ENCODE measurements at places on chromosomes 3 and 15. TPM values are rescaled to one million over a fixed set of nuclear protein-coding genes. Genes with fewer than 3 reads are reported as not detected.

DNA sequence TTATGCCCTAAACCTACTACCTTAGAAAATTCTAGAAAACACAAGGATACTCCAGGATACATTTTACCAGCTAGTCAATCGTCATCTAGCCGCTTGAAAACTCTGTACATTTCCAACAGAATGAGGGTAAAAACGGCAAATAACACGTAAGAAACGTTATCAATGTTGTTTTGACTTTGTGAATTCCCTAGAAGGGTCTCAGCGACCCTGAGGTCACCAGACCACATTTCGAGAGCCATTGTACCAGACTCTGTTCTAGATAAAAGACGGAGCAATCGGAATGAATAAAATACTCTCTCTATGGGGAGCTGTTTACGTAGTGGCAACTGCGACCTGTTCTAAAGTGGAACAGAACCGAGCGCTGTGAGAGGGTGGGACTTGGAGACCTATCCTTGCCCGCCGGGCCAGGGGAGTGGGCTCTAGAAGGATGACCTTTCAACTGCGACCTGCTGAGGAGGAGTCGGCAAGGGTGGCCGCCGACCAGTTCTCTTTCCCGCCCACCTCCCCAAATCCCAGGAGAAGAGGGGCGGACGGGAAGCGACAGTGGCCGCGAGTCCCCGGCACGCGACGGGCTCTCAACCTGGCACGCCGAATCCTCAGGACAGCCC is 778 bp upstream of the AP4E1 start:
- peak overlapping the region; percentile 93 for H3K27ac ChIP-seq
- peaks cover 15% of the 10 kb centered on the region for H3K4me1 ChIP-seq

GRCh38 chr15:93583968-93584367 is 495.0 kb upstream of the RGMA start:
- no peak overlapping the region for H3K27ac ChIP-seq
- no peaks in the 10 kb centered on the region for H3K27me3 ChIP-seq
- H3K4me3 ChIP-seq, result no peak overlapping the region
- no peak for DNase-seq
- no peaks in the 10 kb centered on the region for H3K36me3 ChIP-seq
- no peaks in the 10 kb centered on the region for H3K4me1 ChIP-seq

DNA sequence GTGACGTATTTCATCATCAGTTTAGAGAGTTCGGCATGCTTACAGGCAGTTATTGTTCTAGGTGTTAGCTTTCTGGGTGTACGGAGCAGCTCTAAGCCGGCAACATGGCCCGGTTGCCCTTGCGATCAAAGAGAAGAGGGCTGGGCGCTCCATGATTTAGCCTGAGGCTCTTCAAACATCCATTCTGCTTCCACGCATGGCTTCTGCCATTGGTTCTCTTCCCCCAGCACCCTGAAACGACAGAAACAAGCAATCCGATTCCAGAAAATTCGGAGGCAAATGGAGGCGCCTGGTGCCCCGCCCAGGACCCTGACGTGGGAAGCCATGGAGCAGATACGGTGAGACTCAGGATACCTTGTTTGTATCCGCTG is 574 bp downstream of the NGRN start:
- peak overlapping the region; percentile 98 for H3K4me3 ChIP-seq
- no peaks in the 10 kb centered on the region for H3K36me3 ChIP-seq
- peak overlapping the region; percentile 86 for H3K27ac ChIP-seq
- H3K4me1 ChIP-seq, result no peaks in the 10 kb centered on the region
- H3K27me3 ChIP-seq, result no peaks in the 10 kb centered on the region
- DNase-seq, result peak; percentile 39

DNA sequence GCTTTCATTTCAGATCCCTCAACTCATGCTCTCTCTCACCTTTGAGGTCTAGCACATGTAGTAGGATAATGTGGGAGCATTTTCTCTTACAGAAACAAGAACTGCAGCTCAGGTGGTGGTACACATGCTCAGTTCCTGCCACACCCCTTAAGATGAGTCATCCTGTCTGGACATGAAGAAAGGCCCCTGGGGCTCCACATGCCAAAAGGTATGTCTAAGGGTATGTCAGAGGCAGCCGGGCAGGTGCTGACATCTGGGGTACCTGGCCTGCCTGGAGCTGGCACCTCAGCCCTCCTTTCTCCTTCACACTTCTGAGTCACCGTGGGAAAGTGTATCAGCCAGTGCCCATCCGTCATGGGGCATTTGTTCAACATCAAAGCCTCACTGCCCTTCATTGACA is 209.9 kb downstream of the OCA2 start:
- no peaks in the 10 kb centered on the region for H3K36me3 ChIP-seq
- no peak overlapping the region for H3K4me3 ChIP-seq
- no peak for DNase-seq
- H3K27me3 ChIP-seq, result no peaks in the 10 kb centered on the region
- no peak overlapping the region for H3K27ac ChIP-seq

DNA sequence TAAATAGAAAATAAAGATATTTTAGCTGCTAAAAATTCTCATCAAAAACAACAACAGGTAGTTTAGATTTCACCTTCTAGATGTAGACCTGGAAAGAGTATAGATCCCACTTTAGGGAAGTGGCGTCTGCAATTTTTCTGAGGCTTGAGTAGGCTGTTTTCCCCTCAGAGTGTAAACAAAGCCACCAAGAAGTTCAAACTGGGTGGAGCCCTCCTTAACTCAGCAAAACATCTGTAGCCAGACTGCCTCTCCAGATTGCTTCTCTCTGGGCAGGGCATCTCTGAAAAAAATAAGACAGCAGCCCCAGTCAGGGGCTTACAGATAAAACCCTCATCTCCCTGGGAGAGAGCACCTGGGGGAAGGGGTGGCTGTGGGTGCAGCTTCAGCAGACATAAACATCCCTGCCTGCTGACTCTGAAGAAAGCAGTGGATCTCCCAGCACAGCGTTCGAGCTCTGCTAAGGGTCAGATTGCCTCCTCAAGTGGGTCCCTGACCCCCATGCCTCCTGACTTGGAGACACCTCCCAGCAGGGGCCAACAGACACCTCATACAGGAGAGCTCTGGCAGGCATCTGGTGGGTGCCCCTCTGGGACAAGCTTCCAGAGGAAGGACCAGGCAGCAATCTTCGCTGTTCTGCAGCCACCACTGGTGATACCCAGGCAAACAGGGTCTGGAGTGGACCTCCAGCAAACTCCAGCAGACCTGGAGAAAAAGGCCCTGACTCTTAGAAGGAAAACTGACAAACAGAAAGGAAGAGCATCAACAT is 259.6 kb downstream of the STXBP5L start:
- H3K27me3 ChIP-seq, result no peaks in the 10 kb centered on the region
- no peak overlapping the region for H3K27ac ChIP-seq
- no peaks in the 10 kb centered on the region for H3K36me3 ChIP-seq
- no peak overlapping the region for H3K4me3 ChIP-seq

DNA sequence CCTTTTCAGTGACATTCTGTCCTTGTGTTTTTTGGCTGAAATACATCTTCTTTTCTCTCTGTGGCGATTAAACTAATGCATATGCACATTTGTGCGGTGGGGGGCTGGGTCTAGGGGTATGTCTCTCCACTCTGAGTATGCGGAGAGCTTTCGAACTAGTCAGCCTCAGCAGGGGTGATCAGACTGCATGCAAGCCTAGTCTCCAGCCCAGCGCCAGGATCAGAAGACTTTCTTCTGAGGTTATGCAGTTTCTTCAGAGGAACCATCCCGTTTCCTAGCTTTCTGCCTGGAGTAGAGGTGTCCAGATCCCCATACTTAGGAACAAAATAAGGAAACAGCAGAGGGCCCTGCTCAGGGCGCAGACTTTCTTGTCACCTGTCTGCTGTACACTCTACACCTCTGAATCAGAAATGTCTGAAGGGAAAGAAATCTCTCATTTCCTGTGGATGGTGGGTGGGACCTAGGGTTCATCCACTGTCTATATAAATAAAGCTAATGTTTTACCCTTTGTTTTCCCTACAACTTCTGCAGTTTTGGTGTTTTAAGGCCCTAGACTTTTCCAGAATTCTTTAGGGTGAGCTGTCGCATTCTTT is 230.4 kb downstream of the ABHD5 start:
- no peaks in the 10 kb centered on the region for H3K36me3 ChIP-seq
- H3K27me3 ChIP-seq, result no peaks in the 10 kb centered on the region
- H3K4me1 ChIP-seq, result no peaks in the 10 kb centered on the region
- no peak overlapping the region for H3K27ac ChIP-seq
- H3K4me3 ChIP-seq, result no peak overlapping the region

GRCh38 chr15:51470512-51470911 is 129.1 kb downstream of the GLDN start:
- H3K4me1 ChIP-seq, result no peaks in the 10 kb centered on the region
- no peak overlapping the region for H3K4me3 ChIP-seq
- no peak overlapping the region for H3K27ac ChIP-seq

GRCh38 chr3:60080648-60081047 is 1030.8 kb upstream of the CFAP20DC start:
- H3K27ac ChIP-seq, result no peak overlapping the region
- H3K4me1 ChIP-seq, result no peaks in the 10 kb centered on the region
- DNase-seq, result no peak
- no peaks in the 10 kb centered on the region for H3K36me3 ChIP-seq
- no peak overlapping the region for H3K4me3 ChIP-seq

DNA sequence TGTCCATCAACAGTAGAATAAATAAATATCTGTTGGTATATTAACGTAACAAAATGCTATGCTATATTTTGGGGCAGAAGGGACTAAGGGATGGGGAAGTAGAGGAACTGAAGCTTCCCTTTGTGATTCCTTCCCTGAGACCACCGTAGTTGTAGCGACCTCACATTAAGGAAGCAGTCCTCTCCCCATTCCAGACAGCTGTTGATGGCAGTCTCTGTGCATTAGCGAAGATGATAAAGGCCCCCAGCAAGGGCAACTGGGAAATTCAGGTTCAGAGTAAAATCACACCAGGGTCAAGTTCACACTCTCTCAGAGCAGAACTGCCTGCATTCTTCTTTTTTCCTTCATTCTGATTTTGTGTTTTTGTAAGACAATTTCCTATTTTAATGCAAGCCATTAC is 259.0 kb downstream of the MEX3B start:
- no peaks in the 10 kb centered on the region for H3K4me1 ChIP-seq
- DNase-seq, result no peak
- H3K27me3 ChIP-seq, result no peaks in the 10 kb centered on the region
- H3K27ac ChIP-seq, result no peak overlapping the region
- H3K36me3 ChIP-seq, result no peaks in the 10 kb centered on the region

GRCh38 chr3:184733971-184734608 is 22.2 kb upstream of the MAGEF1 start:
- H3K4me1 ChIP-seq, result no peaks in the 10 kb centered on the region
- no peak overlapping the region for H3K4me3 ChIP-seq
- no peaks in the 10 kb centered on the region for H3K36me3 ChIP-seq

DNA sequence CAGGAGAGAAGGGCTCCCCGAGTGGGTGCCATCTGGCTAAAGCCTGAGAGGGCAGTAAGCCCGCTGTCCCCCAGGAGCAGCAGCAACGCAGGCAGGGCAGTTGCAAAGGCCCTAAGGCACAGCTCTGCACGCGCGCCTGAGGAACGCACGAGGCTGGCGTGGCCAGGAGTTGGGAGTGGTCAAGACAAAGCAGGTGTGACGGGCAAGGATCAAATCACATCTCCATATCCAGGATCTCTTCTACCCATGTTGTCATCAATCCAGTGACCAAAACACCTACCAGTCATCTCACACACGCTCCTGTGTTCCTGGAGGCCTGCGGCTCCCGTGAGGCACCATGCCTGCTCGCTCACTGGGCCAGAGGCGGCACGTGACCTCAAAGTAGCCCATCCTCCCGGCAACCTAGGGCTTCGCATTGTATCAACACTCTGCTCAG is 59.5 kb downstream of the ERC2 start:
- H3K4me3 ChIP-seq, result no peak overlapping the region
- no peaks in the 10 kb centered on the region for H3K27me3 ChIP-seq
- H3K4me1 ChIP-seq, result no peaks in the 10 kb centered on the region

GRCh38 chr15:40128766-40129660 is 20.3 kb upstream of the BMF start:
- no peaks in the 10 kb centered on the region for H3K4me1 ChIP-seq
- H3K4me3 ChIP-seq, result no peak overlapping the region
- DNase-seq, result no peak
- no peaks in the 10 kb centered on the region for H3K27me3 ChIP-seq
- H3K36me3 ChIP-seq, result no peaks in the 10 kb centered on the region
- no peak overlapping the region for H3K27ac ChIP-seq

DNA sequence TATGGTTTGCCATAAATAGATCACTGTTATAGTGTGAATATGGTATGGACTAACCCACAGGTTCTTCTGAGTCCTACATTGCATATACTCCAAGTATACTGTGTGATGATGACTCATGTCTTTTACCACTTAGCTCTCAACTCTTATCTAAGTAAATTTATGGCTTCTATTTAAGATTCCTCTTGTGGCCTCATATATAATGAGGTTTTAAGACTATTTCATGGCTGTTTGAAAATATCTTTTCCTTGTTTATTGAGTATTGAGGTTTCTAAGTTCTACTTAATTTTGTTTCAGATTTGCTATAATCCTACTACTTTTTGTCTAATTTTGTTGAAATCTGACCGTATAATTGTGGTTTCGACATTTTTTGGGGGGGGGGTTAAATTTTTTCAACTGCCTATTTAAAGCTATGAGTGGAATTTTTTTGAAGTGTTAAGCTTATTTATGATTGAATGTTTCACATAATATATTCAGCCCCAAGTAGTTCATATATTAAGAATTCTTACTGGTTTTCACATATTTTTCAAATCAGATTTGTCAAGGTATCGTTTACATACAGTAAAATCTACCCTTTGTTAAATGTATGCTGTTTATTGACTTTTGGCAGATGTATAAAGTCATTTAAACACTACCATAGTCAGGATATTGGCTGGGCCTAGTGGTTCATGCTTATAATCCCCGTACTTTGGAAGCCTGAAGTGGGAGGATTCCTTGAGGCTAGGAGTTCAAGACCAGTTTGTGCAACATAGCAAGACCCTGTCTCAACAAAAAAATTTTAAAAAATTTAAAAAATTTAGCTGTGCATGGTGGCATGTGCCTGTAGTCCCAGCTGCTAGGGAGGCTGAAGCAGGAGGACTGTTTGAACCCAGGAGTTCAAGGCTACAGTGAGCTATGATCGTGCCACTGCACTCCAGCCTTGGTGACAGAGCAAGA is 11.7 kb downstream of the SLC25A36 start:
- DNase-seq, result no peak
- H3K36me3 ChIP-seq, result no peaks in the 10 kb centered on the region
- H3K4me1 ChIP-seq, result no peaks in the 10 kb centered on the region
- peaks cover 32% of the 10 kb centered on the region for H3K27me3 ChIP-seq
- H3K27ac ChIP-seq, result no peak overlapping the region

Gene ZCWPW2
- total RNA-seq, result not detected

Gene SPESP1
- total RNA-seq, result 2.8 TPM

Gene HEG1
- total RNA-seq, result 10.0 TPM

Gene PFKFB4
- 0.59 TPM for total RNA-seq

Gene ALPK3
- 12.5 TPM for total RNA-seq

Gene TRPM1
- total RNA-seq, result not detected

Gene MED12L
- 0.42 TPM for total RNA-seq

Gene A4GNT
- total RNA-seq, result not detected

Gene NEK10
- 0.64 TPM for total RNA-seq

Gene OR5K2
- not detected for total RNA-seq

Gene DNAJB11
- 54.8 TPM for total RNA-seq

Gene CORO2B
- total RNA-seq, result 0.53 TPM

Gene GP9
- not detected for total RNA-seq

Gene NR2F2
- total RNA-seq, result 28.8 TPM

Measured in right lobe of liver (tissue), 6 donors.